ENCODE measurements at places on chromosomes 7 and 10. TPM values are rescaled to one million over a fixed set of nuclear protein-coding genes. Genes with fewer than 3 reads are reported as not detected.

C10orf62 gene
- not detected for total RNA-seq

CCDC172 gene
- total RNA-seq, result 3.6 TPM

OR6B1 gene
- not detected for total RNA-seq

FZD1 gene
- total RNA-seq, result 0.91 TPM

RARRES2 gene
- 254 TPM for total RNA-seq
